Central memory CD4-positive, alpha-beta T cell (primary cell): ENCODE measurements at places on chromosomes 2 and 18.

GRCh38 chr2:9071032-9071431 is 67.5 kb upstream of the MBOAT2 start:
- no peak for DNase-seq

DNA sequence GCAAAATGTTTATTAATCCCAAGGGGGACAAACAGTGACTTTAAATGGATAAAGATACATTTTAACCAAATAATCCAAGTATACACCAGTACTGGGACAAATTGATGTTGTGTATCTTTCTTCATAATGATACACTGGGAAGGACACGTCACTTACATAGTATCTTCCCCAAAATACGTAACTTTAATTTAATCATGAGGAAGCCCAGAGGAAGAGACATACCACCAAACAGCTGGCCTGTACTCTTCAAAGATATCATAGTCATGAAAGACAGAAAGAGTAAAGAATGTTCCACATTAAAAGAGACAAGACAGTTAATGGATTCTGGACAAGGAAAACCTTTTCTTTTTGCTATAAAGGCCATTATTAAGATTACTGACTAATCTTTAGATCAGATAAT is 37.1 kb downstream of the AGFG1 start:
- DNase-seq = no peak

DNA sequence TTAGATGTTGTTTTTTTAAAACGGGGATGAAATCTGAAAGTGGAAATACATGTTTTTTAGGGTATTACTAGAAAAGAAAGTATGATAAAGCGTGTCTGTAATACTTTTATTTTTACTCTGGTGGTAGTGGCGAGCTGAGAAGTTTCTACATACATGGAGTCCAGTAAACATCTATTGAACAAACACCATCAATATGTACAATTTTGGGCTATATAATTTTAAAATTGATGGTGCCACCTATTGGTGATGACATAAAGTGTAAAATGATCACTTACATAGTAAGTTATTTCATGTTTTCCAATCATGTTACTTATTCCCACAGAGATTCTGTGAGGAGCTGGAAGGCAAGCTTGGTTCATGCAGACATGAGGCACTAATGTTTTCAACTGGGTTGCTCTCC is 31.5 kb upstream of the NFE2L2 start:
- peak; percentile 43 for DNase-seq

DNA sequence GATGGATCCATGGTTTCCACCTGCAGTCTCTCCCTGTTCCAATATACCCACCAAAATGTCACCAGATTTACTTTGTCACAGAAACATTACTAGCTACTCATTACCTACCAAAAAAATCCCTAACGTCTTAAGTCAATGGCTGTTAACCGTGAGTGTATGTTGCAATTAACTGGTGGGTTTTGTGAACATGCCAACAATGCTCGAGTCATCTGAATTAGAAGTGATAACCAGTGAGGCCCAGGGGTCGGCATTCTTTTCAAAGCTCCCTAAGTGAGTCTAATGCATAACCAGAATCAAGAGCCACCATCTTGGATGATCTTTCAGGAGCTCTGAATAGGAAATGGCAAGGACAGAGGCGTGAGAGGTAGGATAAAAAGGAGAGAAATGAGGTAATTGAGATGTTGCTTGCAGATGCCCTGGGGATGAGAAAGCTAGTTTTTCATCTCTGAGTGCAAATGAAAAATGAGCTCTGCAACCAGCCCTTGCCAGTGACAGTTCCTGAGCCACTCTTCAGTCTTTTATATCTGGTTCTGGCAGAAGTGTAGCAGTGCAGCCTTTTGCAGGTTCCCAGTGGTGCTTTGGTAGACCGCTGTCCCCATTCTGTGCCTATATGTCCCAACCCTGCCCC is 130.0 kb upstream of the RND3 start:
- no peak for DNase-seq

DNA sequence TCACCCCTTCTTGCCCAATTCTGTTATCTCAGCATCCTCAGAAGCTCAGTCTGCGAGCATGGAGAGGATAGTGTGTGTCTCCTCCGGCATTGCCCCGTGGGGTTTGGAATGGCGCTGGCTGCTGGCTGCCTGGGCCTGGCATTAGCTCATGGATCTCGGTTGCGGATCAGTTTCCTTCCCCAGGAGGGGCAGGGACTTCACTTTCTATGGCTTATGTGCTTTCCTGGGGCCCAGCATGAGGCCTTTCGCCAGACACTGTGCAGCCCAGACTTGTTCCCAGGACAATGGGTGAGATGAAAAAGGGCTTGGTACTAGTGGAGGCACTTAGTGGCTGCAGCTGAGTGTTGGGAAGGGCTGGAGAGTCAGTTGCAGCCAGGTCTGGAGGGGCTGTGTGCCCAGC is 143.3 kb downstream of the GLI2 start:
- DNase-seq = no peak

DNA sequence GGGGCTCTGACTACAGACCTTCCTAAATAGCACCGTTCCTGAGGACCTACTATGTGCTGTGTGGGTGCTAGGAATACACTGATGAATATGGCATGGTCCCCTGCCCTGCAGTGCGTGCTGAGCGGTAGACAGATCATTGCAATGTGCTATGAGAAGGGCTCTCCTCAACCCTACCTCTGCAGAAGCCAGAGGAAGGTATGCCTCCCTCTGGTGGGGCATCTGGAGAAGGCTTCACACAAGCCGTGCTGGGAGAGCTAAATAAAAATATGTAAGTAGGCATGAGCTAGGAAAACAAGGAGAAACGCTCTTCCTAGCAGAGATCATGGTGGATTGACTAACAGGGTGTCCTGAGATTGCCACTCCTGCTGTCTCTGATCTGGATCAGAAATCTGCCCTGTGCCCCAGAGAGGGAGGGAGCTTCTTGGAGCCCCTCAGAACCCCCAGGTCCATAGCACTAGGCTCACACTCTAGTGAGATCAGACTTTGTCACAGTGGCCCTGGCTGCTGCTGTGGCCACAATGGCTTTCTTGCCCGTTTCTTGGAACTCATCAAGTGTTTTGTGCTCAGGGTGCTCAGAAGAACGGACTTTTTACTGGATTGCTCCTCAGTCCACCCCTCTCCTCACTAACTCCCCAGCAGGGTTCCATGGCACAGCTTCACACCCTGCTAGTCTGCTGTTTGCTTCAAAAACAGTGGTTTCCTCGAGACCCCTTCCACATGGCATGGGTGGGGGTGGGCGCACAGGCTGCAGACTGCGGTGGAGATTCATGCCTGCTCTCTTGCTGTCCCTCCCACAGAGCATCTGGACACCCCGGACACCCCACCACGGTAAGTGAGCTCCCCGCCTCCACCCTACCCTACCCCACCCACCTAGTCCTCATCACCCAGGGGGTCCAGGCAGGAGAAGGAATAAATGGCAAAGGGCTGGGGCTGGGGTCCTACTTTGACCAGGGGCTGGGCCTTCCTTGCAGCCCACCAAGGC is 14.2 kb downstream of the SIGLEC15 start:
- DNase-seq = peak; percentile 8

DNA sequence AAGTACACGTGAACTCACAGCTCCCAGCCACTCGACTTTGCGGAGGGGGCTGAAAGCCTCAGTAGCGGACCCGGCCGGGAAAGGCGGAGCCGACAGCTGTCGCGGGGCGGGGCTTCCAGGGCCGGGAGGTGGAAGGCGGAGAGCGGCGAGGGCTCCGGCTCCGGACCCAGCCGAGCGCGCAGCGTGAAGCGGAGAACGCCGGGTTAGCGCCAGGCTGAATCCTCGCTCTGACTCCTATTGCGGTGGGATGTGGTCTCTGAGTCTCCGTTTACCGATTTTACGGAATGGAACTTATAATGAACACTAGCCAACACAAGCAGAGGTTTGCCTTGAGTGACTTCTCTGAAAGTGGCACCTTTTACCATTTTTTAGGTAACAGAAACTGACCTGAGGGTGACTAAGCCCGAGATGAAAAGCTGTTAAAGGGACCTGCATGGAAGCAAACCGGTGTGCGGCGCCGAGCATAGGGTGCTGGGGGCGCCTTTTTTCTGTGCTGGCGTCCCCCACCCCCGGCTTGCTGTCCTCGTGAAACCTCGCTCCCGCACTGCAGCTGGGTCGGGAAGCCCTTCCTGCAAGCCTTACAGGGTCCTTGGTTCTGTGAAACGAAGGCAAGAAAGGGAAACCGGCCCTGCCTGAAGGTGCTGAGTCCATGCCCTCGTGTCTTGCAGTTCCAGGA is 72.9 kb downstream of the EN1 start:
- no peak for DNase-seq

GRCh38 chr2:214630402-214631045 is 179.0 kb downstream of the BARD1 start:
- no peak for DNase-seq

DNA sequence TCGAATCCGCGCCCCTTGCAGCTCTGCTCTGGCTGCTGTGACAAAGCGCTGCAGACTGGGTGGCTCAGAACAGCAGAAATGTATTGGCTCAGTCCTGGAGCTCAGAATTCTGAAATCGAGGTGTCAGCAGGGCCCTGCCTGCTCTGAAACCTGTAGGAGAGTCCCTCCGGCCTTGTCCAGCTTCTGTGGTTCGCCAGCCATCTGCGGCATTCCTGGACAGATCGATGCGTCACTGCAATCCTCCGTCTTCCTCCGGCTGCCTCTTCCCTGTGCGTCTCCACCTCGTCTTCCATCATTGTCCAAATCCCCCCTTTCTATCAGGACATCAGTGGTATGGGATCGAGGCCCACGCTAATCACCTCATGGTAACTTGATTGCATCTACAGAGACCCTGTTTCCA is 115.2 kb downstream of the RNF144A start:
- DNase-seq = no peak

GRCh38 chr2:317501-318424 is 29.9 kb upstream of the ALKAL2 start:
- DNase-seq = peak; percentile 9

- DNase-seq = no peak
Observed at GRCh38 chr18:36757081-36757480, 71.7 kb downstream of the TPGS2 start.

GRCh38 chr2:108565778-108566375 is 31.6 kb downstream of the LIMS1 start:
- DNase-seq = no peak

DNA sequence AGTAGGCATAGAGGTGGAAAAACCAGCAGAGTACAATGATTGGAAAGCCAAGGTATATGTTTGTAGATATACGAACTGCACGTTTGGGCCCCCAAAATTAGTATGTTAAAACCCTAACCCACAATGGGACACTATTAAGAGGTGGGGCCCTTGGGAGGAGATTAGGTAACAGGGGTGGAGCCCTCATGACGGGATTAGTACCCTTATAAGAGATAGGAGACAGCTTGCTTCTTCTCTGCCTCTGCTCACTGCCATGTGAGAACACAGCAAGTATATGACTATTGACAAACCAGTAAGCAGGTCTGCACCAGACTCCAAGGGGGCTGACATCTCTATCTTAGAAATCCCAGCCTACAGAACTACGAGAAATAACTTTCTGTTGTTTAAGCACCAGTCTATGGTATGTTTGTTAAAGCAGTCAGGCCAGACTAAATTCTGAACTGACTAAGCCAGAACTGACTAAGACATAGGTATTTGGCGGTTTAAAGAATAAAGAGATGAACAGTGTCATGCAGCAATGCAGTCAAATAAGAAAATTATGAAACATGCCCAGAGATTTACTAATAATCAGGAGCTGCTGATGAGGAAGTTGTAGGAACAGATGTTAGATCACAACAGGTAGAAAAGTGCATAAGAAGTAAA is 182.9 kb downstream of the DYM start:
- no peak for DNase-seq

DNA sequence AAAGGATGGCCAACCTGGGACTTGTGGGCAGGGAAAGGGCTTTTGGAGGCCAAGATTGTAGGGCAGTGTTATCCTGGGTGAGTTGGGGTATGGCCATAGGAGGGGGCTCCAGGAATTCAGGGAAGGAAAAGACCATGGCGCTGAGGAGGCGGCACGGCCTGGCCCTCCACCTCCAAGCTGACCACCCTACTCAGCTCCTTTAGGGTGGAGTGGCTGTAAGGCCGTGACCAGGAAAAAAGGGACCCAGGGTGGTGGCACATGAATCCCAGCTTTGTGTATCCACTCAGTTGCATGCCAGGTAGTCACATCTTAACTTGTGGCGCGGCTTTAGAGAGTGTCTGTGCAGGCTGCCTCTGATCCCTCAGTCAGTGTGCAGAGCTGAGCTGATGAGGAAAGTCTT is 168.1 kb downstream of the AGAP1 start:
- no peak for DNase-seq

DNA sequence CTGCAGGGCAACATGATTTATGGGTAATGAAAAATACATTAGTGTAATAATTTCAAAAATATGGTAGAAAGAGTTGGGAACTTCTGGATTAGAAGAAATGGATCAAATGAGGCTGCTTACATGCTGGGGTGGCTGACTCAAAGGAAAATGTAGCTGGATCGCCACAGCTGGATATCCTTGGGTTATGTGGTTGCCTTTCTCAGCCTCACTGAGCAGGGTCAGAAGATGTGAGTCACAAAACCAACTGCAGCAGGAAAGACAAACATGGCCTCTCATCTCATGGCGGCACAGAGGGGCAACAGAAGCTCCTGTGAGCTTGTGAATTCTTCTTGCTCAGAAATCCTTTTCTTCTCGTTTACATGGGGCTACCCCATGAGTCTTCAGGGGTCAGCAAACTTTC is 317.1 kb upstream of the SPRED2 start:
- DNase-seq = no peak

- no peak for DNase-seq
Observed at GRCh38 chr2:45888167-45888566, 236.7 kb downstream of the PRKCE start.

DNA sequence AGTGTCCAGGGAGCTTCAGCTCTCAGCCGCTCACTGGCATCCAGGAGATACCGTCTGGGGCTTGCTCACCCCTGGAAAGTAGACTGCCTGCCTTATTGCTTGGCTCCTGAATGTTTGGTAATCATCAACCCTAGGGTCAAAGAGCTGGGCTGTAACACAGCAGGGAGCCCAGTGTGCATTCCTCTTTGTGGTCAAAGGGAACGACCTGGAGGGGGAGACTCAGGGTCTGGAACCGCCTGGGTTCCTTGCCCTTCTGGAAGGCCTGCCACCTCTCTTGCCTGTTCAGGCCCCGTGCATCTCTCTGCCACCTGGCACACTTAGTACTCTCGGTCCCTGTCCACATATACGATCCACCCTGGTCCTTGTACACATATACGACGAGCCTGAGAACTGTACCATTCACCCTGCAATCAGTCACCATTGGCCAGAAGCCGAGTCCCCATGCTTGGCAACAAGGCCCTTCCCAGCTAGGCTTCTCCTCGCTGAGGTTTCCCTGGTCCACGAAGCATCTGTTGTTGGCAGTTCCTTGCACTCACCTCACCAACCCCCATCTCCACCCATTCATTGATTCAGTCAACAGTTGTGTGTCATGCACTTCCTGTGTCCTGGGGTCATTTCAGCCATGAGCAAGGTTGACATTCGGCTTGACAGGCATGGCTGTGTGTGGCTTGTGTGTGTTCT is at the start of gene NAT8:
Gene NAT8 (minus strand): TSS at position 85 of the 681 bp plus-strand sequence. CDS start 794 bp downstream, outside the sequence.
- no peak for DNase-seq

- no peak for DNase-seq
Observed at GRCh38 chr2:29509878-29510277, 394.7 kb downstream of the CLIP4 start.

DNA sequence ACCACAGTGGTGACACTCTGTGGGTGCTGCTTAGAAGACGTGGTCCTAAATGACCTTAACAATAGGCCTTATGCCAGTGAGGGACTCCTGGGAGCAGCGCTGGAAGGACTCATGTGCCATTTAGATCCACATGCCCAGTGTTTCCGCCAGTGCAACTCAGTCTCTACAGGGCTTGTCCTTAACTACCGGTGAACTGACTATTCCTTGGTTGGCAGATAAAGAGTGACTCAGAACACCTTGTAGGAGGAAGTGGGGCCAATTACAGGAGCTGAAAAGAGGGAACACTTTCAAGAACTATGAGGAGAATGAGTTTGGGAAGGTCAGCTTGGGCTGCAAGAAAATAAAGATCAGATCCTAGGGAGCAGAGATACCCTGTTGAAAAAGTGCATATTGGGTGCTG is 1.8 kb upstream of the CDK5R2 start:
- DNase-seq = no peak
